ENCODE measurements at places on chromosomes 7 and 10.

DNA sequence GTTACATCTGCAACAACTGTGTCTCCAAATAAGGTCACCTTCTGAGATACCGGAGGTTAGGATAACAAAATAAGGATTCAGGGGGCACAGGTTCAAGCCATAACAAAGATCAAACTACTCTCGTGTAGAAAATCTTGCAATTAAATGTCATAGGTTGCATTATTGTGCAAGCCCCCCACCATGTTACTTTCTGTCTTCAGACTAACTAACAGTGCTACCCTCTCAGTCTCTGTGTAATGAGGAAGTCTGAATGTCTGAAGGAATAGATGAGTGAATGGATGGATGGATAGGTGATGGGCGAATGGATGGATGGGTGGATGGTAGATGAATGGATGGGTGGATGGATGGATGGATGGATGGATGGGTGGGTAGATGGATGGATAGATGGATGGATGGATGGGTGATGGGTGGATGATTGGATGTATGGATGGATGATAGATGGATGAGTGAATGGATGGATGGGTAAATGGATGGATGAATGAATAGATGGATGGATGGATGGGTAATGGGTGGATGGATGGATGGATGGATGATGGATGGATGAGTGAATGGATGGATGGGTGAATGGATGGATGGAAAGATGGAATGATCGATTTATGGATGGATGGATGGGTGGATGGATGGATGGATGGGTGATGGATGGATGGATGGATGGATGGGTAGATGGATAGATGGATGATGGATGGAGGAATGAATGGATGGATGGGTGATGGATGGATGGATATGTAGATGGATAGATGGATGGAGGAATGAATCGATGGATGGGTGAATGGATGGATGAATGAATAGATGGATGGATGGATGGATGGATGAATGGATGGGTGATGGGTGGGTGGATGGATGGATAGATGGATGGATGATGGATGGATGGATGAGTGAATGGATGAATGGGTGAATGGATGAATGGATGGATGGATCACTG is 557.3 kb upstream of the FOXK1 start:
- DNase-seq, result no peak

DNA sequence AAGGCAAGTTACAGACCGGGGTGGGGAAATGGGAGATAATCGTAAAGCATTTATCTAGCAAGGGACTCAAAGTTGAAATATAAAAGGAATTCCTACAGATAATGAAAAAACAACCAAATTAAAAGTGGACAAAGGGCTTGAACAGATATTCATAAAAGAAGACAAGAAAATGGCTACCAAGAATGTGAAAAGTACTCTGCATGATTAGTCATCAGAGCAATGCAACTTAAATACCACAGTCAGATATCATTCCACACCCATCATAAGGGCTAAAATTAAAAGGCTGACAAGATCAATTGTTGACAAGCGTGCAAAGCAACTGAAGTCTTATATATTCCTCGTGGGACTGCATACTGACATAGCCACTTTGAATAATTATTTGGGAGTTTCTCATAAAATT is 124.6 kb upstream of the RSU1 start:
- no peak for DNase-seq

GRCh38 chr10:5434017-5434753 is 21.8 kb downstream of the NET1 start:
- DNase-seq, result no peak

DNA sequence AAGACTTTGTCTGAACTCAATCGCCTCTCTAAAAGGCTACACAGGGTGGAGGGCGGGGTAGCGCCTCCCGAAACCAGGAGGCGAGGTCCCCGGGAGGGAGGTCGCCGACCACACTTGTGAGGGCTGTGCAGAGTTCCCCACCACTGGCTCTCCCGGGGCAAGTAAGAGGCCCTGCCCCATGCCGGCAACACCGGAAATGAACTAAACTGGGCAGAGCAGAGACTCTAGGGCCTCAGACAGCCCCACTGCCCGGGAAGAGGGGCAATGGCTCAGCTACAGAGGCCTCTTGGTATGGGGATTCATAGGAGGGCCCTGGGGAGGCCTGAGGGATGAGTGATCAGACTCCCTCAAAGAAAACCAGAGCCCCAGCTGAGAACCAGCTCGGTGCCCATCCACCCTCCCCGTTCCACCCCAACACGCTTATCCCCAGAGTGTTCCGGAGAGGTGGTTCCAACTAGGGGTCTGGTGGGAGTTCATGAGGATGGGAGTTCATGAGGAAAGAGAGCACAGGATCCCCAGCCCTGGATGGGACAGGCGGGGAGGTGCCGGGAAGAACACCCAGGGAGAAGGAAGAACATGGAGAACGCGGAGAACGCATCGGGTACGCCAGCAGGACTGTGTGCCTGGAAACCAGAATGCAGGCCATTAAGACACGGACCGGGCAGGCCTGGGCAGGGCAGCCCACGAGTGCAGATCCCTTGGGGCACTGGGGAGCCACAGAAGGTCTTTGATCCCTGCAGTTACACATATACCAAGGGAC is 89.4 kb upstream of the MYL10 start:
- no peak for DNase-seq

DNA sequence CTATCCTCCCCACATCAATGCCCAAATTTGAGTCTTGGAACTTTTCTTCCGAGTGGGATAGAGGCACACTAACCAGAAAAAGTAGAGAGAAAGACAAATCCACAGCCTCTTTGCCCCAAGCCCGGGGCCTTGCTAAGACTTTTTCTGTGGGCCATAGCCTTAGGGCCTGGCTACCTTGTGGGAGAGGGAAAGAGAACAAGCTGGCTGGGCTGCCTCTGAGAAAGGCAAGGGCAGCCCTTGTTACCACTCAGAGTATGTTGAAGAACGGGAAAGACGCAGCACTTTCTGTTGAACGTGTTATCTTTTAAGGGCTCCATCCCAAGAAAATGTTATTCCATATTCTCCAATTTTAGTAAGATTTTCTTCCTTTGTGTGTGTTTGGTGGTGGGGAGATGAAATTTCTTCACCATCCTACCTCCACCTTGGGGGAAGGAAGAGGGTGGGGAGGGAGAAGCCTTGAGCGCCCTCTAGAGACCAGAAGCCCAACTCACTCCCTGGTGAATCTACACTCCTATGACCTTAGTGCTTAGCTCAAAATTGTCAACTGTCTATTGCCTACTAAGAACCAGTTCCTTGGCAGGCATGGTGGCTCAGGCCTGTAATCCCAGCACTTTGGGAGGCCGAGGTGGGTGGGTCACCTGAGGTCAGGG is 3.9 kb upstream of the NRF1 start:
- DNase-seq, result no peak

DNA sequence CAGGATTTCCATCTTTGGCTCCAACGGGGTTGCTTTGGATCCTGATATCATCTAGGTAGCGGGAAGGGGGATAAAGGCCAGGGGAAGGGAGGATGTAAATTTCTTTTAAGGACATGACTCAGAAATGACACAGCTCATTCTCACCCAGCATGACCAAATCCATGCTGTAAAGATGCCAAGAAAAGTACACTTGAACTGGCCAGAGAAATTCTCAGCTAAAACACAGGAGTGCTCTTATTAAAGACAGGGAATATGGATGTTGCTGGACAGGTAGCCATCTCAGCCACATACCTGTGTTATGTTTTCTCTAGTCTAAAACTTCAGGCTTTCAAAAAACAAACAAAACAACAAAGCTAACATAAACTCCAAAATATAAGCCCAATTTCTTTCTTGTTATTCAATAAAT is 68.3 kb downstream of the NAMPT start:
- no peak for DNase-seq

GRCh38 chr7:35695473-35695850 is 527 bp upstream of the HERPUD2 start:
- no peak for DNase-seq

DNA sequence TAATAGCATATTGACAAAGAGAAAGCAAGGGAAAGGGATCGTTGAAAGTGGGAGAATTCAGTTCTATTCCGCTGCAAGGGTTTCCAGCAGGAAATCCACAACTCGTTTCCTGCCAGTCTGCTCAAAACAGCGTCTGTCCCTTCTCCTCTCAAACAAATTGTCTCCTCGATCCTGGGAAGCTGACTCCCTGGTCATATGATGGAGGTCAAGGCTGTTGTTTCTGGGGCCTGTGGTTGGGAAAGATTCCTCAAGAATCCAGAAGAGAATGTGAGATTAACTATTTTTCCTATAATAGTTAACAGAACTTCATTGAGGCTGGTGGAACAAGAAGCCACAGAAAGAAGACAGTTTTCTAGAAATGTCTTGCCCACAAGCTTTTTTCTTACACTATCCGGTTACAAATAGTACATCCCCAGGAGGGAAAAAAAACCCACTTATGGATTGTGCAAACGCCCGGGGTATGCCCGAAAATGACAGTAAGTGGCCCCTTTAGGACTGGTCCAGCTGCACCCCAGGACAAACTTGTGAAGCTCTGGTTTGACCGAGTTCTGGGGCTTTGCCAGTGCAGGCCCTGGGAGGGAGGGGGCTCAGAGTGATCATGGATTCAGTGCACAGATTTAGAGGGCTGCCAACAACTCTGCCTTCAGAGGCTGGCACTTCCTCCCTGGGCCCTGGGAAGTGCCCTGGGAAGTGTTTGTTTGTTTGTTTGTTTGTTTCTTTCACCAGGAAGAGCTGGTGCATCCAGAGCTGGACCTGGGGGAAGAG is 49.4 kb upstream of the CTBP2 start:
- no peak for DNase-seq

DNA sequence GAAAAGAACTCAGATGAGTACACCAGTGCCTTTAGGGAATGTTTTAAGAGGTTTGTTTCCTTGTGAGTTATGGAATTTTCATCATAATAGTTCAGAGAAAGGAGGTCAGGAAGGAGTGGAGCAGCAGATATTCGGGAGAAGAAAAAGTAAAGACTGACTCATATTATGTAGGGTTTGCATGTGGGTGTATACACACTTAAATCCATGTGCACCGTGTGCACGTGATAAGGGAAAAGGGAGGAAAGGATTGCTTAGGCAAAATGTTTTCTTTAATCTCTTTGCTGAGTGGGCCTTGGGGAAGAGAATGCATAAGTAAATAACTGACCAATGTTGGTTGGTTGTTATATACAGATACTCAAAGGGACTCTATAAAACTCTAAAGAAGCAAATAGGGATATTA is 30.2 kb downstream of the PLCE1 start:
- DNase-seq, result no peak

GRCh38 chr10:34438741-34439140 is 376.4 kb downstream of the PARD3 start:
- no peak for DNase-seq

- DNase-seq, result no peak
These were observed 59.4 kb downstream of the PLCE1 start for GRCh38 chr10:94052866-94053791.

- no peak for DNase-seq
These were observed 212.2 kb downstream of the FAM107B start for GRCh38 chr10:14562218-14563075.

DNA sequence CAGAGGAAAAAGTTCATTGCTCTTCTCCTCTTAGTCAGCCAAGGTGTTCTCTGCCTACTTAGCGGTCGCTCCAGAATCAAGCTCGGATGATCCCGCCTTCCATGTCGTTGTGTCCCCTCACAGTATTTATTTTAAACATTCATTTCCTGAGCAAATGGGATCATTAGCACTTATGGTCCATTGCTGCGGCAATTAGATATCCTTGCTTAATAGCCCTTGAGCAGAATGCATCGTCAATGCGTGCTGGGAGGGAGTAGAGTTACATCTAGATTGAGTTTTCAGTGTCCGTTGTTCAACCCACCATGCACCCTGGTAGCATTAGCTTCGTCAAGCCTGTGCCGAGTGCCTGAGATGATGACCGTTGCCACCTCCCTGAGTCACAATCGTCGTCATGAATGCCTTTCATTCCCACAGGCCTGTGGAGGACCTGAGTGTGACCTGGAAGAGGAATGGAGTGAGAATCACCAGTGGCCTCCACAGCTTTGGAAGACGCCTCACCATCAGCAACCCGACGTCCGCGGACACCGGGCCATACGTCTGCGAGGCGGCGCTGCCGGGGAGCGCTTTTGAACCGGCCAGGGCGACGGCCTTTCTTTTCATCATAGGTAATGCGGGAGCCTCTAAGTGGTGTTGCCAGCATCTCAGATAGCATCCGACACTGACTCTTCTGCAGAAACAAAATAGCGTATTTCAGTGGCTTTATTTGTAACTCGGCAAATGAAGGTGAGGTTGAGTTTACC is 650.4 kb downstream of the SDK1 start:
- DNase-seq, result no peak

DNA sequence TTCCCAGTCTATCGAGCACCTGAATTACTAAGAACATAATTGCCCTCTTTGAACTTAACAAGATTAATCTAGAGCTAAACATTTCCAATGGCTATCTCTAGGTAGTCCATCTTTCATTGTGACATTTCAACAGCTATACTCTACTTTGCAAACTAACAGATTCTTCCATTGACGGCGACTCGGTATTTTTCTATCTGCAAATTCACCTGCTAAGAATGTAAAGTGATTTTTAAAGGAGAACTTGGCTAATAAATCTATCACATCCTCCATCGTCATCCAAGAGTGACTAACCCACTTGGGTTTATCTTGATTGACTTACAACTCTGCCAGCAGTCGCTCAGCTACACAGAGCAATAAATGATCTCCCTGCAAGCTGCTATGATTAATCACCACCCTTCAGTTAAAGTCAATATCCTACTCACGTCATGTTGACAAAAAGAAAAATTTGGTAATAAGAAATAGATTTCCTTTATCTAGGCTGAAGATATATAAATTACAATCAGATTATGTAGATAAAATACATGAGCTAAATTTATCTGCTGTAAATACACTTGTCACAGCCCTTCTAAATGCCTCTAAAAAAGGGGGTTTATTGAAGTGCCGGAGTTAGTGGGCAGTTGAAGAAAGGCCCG is 99.5 kb downstream of the SFMBT2 start:
- DNase-seq, result no peak

- no peak for DNase-seq
These were observed 807 bp upstream of the MINPP1 start for GRCh38 chr10:87503886-87504285.

- no peak for DNase-seq
These were observed 45.2 kb upstream of the NUB1 start for GRCh38 chr7:151296202-151296992.

DNA sequence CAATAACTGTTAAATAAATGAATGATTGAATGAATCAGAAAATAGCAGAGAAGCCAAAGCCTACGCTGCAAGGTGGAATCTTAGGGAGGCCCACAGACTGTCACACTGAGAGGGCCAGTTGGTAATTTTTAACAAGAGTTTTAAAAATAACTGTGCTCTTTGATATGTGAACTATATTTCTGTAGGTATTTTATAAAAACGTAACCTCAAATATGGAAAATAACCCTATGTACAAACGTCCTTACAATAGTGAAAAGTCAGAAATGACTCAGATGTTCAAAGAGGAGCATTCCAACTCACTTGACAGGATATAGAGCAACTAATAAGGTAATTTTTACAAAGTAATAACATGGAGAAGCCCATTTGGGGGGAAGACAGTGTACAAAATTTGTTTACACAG is 18.9 kb upstream of the TMEM273 start:
- no peak for DNase-seq
